ENCODE measurements at places on chromosomes 13 and 19.

GRCh38 chr13:99414048-99414995, 87.0 kb upstream of the TM9SF2 start:
- no peak overlapping the region for H3K27ac ChIP-seq
- no peak for DNase-seq
- H3K4me3 ChIP-seq = no peak overlapping the region
- peaks cover 5% of the 10 kb centered on the region for H3K36me3 ChIP-seq

- peaks cover 4% of the 10 kb centered on the region for H3K4me1 ChIP-seq
- H3K27ac ChIP-seq = no peak overlapping the region
- no peak overlapping the region for H3K4me3 ChIP-seq
- peaks cover 20% of the 10 kb centered on the region for H3K36me3 ChIP-seq
Measured at GRCh38 chr19:18453269-18454024, 15.5 kb upstream of the ISYNA1 start.

DNA sequence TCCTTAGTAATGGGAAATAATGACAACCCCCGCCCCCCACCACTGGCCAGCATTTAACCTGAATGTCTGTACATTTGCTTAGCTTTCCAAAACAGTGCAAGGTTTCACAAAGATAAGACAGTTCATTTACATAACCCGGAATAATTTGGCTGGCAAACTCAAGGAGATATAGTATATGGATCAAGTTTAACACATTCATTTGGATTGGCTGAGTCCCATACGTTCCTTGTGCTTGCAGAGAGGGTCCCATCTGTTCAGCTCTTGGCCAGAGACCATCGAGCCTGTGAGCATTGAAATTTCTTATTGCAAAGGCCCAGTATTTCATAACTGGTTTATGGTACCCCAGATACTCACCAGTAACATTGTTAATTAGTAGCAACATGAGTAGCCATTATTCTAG, 116.5 kb downstream of the GPC6 start:
- no peaks in the 10 kb centered on the region for H3K36me3 ChIP-seq
- DNase-seq = no peak
- no peak overlapping the region for H3K27ac ChIP-seq
- H3K27me3 ChIP-seq = no peaks in the 10 kb centered on the region

DNA sequence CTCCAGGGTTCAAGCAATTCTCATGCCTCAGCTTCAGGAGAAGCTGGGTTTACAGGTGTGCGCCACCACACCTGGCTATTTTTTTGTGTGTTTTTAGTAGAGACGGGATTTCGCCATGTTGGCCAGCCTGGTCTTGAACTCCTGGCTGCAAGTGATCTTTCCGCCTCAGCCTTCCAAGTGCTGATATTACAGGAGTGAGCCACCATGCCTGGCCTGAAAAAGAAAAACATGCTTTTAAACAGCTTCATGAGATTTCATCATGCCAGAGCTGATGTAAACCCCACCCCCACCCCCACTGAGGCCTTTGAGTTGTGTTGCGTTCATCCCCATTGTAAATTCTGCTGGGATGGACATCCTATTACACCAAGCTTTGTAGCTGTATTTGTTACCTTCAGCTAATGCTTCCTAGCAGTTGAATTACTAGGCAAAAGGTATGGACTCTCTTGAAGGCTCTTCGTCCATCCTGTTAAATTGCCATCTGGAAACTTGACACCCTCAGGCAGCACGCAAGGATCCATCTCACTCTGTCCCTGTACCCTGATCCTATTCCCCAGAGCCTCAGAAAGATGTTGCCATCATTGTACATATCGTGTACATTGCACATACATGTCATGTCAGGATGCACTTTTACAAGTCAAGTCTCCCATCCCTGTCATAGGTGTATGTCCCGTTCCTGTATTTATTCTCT, 47.3 kb downstream of the NFIX start:
- H3K27ac ChIP-seq = no peak overlapping the region
- peaks cover 3% of the 10 kb centered on the region for H3K27me3 ChIP-seq
- no peaks in the 10 kb centered on the region for H3K36me3 ChIP-seq
- H3K4me1 ChIP-seq = peaks cover 2% of the 10 kb centered on the region
- H3K4me3 ChIP-seq = no peak overlapping the region
- DNase-seq = no peak

DNA sequence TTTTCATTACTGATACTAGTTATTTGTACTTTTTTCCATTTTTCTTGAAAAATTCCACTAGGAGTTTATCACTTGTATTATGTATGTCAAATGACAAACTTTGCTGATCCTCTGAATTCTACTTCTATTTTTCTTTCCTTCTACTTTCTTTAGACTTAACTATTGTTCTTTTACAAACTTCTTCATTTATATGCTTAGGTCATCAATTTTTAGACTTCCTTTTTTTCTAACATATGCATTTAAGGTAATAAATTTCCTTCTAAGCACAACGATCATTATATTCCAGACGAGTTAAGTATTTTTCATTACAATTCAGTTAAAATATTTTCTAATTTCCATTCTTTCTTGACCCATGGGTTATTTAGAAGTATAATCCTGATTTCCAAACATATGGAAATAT, 240.8 kb downstream of the NHLRC3 start:
- no peak overlapping the region for H3K4me3 ChIP-seq
- no peaks in the 10 kb centered on the region for H3K4me1 ChIP-seq
- no peaks in the 10 kb centered on the region for H3K36me3 ChIP-seq
- DNase-seq = no peak
- peaks cover 4% of the 10 kb centered on the region for H3K27me3 ChIP-seq
- no peak overlapping the region for H3K27ac ChIP-seq

- H3K27me3 ChIP-seq = no peaks in the 10 kb centered on the region
- peaks cover 6% of the 10 kb centered on the region for H3K4me1 ChIP-seq
- no peak overlapping the region for H3K4me3 ChIP-seq
- H3K27ac ChIP-seq = no peak overlapping the region
- H3K36me3 ChIP-seq = peaks cover 2% of the 10 kb centered on the region
Measured at GRCh38 chr13:40445557-40445990, 220.9 kb downstream of the FOXO1 start.

DNA sequence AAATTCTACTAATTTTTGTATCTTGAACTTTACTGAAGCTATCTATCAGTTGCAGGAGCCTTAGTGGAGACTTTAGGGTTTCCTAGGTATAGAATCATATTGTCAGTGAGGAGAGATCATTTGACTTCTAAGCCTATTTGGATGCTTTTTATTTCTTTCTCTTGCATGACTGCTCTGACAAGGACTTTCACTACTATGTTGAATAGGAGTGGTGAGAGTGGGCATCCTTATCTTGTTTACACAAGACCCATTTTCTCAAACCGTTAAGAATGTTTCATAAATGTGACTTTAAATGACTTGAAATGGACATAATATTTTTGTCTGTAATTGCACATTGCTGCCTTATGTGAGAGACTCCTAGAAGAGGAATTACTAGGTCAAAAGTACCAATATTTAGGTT, 17.9 kb upstream of the CSNK1A1L start:
- H3K4me1 ChIP-seq = no peaks in the 10 kb centered on the region
- DNase-seq = no peak
- no peak overlapping the region for H3K27ac ChIP-seq

DNA sequence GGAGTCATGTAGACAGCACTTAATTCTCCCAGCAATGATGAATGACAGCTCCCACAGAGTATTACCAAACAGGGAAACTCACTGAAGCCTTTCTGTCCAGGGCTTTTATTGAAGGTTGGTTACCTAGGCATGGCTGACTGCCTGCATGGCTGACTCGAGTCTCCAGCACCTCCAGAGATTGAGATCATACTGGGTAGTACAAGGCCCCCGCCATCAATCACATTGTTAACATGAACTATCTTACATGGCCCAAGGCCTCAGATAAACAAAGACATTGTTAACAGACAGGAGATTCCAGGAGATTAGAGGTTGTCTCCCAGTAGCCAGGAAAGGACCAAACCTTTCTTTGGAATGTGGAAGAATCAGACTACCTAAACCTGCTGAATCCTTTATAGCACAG, 128.3 kb upstream of the LSM14A start:
- H3K4me3 ChIP-seq = no peak overlapping the region
- H3K27me3 ChIP-seq = peaks cover 4% of the 10 kb centered on the region
- H3K27ac ChIP-seq = no peak overlapping the region
- H3K36me3 ChIP-seq = no peaks in the 10 kb centered on the region
- no peak for DNase-seq

- H3K4me3 ChIP-seq = peak within 1 kb of the TSS; percentile 97
- peak within 1 kb of the TSS; percentile 87 for H3K27ac ChIP-seq
- no peaks in the 10 kb centered on the region for H3K27me3 ChIP-seq
Measured at GRCh38 chr19:6772028-6772865, at the start of gene VAV1. Gene VAV1 (plus strand): TSS chr19:6772708. CDS start chr19:6772808, 100 bp downstream.

DNA sequence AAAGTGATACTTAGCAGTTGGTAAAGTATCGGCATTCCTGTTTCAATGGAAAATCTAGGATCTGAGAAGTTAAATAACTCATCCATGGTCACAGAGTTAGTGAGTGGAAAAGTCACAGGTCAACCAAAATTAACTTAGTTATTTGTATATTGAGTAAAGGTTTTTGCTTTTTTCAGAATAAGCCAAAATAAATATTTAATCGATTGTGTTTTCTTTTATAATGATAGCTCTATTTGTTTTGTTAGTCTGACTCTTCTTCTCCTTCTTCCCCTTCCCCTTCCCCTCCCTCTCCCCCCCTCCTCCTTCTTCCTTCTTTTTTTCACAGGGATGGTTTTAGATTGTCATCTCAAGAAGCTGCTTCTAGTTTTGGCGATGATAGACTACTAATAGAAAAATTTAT, 173.5 kb downstream of the PCCA start:
- no peaks in the 10 kb centered on the region for H3K4me1 ChIP-seq
- no peak overlapping the region for H3K4me3 ChIP-seq
- no peaks in the 10 kb centered on the region for H3K27me3 ChIP-seq
- H3K36me3 ChIP-seq = no peaks in the 10 kb centered on the region

GRCh38 chr19:900302-901111, 7.2 kb downstream of the RNU6-9 start:
- peaks cover 17% of the 10 kb centered on the region for H3K36me3 ChIP-seq
- DNase-seq = no peak
- H3K27me3 ChIP-seq = no peaks in the 10 kb centered on the region

Data from T-helper 2 cell treated with Interferon-gamma antibody and Interleukin-4, amounts not matched to agents 5 μg/mL and 100 μg/mL, for 36 hours (primary cell).